ELR (cell line): ENCODE measurements at places on chromosomes 5 and 9.

DNA sequence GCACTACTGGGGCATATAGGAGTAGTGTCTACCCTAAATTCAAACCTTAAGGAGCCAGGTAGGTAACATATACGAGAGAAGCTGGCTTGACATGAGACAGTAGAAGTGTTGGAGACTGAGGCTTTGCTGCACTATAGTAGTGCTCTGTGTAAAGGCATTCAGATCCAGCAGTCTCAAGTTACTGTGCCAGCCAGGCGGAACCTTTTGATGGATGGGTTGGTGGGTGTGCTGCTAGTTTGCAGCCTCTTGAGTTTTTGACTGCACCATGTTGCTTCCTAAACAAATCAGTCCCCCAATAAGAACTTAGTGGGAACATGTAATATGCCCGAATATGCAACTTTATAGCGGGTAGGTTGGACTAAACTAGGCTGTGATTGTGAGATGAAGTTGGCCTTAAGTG is 1.5 kb downstream of the CLTA start:
- no peak for DNase-seq

GRCh38 chr9:4994166-4994890 is 9.3 kb downstream of the JAK2 start:
- no peak for DNase-seq

DNA sequence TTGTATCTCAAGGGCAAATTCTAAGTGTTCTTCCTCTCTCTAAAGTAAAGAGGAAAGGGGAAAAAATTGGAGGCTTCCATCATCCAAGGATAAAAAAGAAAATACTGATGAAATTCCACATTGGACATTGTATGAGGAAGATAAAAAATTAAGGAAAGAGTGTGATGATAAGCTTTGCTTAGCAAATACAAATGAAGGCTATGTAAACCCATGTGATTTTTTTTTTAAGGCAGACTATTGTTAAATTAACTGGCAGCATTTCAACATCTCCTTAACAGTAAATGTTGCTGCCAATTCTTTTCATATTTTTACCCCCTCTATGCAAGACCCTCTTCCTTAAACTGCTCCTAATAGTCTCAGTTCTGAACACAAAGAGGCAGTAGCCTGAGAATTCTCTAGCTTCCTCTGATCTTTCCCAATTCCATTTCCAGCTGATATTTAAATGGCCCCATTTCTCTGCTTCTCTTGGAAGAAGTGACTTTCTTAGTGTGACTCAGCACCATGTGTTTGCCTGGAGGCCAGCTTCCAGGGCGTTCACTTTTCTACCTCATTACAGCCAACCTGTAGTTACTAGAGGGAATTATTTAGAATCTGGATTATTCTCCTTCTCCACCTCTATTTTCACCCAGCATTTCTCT is 159.7 kb downstream of the TLE1 start:
- peak; percentile 83 for DNase-seq

GRCh38 chr5:172463031-172463430 is 8.7 kb upstream of the SH3PXD2B start:
- DNase-seq, result no peak

- DNase-seq, result peak; percentile 55
Observed at GRCh38 chr5:76703707-76704106, 12.2 kb upstream of the F2R start.

GRCh38 chr9:92970467-92970923 is 23.2 kb downstream of the FGD3 start:
- DNase-seq, result peak; percentile 28

GRCh38 chr5:96146675-96147074 is 185.0 kb upstream of the ELL2 start:
- peak; percentile 77 for DNase-seq

- DNase-seq, result no peak
Observed at GRCh38 chr5:93741136-93741811, at the start of gene POU5F2. Gene POU5F2, minus strand, starts transcription at chr5:93741600. Its CDS starts 37 bp downstream, at chr5:93741563.

DNA sequence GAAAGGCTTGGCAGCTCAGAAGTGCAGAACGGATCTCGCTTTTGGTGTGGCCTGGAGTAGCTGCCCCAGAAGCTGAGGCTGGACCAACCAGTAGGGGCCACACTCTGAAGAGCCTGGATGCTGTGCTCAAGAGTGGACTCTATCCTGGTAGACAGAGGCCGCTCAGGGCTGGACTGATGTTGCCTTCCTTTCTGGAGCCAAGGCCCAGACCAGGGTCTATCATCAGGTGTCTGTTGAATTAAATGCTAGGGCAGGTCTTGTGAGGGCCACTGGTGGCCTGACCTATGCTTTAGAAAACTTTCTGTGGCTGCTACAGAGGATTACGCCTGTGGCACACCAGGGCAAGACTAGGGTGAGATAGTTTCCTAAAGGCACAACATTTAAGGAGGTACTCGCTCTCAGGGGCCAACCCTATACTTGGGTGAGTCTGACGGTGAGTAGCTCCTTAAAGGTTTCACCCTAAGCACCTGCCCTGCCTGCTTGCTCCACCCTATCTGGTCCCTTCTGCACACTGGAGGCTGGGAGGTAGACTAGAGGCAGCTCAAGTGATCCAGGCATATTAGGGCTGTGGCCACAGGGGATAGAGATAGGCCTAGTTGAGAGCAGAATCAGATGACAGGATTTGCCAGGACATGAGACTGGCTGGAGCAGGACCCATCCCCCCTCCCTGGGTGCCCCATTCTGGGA is 9.8 kb upstream of the IRF1 start:
- no peak for DNase-seq

DNA sequence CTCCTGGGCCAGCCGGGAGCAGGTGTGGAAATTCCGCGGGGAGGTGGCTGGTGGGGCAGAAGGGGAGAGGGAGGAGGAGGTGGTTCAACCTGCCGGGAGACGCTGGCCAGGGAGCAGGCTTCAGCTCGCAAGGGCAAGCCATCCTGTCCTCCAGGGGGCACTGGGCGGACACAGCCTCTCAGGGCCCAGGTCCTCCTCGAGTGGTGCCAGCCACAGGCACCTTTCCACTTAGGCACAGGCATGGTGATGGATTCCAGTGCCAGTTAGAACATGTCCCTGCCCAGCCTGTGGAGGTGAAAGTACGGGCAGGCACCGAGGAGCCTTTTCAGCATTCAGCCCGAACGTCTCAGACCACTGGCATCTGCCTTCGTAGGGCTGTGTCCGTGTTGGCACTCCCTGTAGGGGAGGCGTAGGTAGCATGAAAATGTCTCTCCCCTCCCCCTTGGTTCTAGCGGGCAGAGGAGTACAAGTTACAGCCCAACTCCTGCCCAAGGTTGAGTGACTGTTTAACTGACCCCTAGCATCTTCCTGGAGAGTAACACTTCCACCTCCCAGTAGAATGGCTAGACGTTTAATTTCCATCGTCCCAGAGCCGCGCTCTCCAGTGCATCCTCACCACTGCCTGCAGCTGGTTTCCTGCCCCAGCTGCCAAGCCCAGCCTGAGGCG is 48.9 kb downstream of the DAB2IP start:
- peak; percentile 66 for DNase-seq

GRCh38 chr5:59583151-59583809 is 310.2 kb downstream of the PDE4D start:
- no peak for DNase-seq

GRCh38 chr5:32991421-32991815 is 280.3 kb downstream of the NPR3 start:
- no peak for DNase-seq

DNA sequence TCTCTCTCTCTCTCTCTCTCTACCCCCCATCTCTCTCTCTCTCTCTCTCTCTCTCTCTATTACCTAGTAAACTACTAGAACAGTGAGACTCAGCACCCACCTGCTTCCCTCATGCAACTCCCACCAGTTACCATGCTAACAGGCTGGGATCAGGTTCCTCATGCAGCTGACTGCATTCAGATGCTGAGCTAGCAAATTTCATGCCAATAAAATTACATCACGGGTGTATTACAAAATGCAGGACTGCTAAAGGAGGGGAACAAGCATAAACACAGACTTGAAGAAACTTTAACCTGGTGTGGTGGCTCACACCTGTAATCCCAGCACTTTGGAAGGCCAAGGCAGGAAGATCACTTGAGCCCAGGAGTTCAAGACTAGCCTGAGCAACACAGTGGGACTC is 76.0 kb downstream of the CEMIP2 start:
- DNase-seq, result no peak
